ENCODE measurements at places on chromosomes 11 and 22.

DNA sequence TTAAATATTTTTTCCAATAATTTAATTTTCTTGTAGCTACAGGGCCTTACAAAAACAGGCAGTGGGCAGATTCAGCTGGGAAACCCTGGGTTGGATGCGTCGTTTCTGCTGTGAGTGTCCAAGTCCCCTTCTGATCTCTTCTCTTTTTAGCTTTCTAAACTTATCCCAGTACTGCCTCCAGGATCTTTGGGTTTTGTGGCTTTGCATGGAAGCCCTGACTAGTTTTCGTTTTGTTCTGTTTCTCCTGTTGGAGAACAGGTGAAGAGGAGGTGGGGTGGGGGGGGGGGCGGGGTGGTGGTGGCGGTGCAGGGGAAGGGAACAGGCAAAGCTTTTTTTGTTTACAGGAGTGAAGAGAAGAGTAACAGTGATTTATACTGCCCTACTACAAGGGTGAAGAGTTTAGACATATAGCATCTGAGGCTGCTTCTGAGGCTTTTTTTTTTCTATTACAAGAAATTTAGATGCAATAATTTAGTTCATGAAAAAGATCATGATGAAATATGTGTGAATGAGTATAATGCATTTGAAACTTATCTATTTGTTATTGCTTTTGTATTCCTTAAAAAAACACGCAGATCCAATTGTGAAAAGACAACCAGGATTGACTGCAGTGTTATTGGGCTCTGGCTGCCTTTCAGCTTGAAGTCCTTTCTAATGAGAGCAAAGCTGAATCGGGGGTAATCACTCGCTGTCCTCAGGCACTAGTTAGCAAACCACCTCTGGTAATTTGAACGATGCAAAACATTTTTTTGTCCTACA lies 142.9 kb downstream of the NCAM1 start:
- no peak overlapping the region for H3K4me3 ChIP-seq
- no peaks in the 10 kb centered on the region for H3K36me3 ChIP-seq
- no peak for DNase-seq
- no peaks in the 10 kb centered on the region for H3K4me1 ChIP-seq
- no peak overlapping the region for H3K27ac ChIP-seq
- no peaks in the 10 kb centered on the region for H3K27me3 ChIP-seq

- no peaks in the 10 kb centered on the region for H3K27me3 ChIP-seq
- no peaks in the 10 kb centered on the region for H3K36me3 ChIP-seq
- no peak for DNase-seq
- no peaks in the 10 kb centered on the region for H3K4me1 ChIP-seq
- H3K27ac ChIP-seq = no peak overlapping the region
- no peak overlapping the region for H3K4me3 ChIP-seq
Measured at GRCh38 chr11:37748641-37749040, 1150.6 kb upstream of the RAG2 start.

DNA sequence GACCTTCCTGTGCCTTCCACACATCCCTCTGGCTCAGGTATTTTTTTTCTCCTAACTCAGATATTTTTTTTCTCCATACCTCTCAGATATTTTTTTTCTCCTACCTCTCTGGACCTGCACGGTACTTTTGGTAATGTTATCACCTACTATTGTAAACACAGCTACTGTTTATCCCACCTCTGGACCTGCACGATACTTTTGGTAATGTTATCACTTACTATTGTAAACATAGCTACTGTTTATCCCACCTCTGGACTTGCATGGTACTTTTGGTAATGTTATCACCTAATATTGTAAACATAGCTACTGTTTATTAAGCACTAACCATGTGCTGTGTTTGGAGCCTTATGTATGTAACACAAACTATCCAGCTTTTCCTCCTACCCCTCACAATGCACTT lies 12.1 kb upstream of the UPB1 start:
- no peak for DNase-seq
- no peaks in the 10 kb centered on the region for H3K36me3 ChIP-seq
- H3K27me3 ChIP-seq = no peaks in the 10 kb centered on the region
- no peak overlapping the region for H3K27ac ChIP-seq
- H3K4me3 ChIP-seq = no peak overlapping the region

DNA sequence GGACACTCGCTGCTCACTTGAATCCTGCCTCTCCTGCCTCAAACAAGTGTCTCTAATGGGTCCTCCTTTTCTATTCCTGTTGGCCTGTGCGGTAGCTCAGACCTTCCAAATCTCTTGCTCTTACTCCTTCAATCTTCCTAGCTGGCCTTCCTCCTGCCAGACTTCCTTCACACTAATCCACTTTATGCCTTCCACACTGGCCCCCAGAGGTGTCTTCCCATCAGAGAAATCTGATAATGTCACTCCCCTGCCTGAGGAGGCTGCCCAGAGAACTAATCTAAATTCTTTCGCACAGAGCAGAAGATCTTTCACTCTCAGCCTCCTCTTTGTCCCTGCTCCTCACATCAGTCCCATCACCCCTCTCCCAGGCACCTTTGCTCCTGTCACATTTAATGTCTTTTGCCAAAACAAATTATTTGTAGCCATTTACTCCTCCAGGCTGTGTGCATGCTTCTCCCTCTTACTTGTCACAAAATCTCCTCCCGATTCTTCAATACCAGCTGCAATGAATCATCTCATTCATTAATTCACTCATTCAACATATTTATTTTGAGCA lies 175.7 kb downstream of the MAML2 start:
- no peaks in the 10 kb centered on the region for H3K36me3 ChIP-seq
- no peak overlapping the region for H3K4me3 ChIP-seq
- peaks cover 46% of the 10 kb centered on the region for H3K4me1 ChIP-seq
- no peaks in the 10 kb centered on the region for H3K27me3 ChIP-seq
- peak overlapping the region; percentile 50 for H3K27ac ChIP-seq

GRCh38 chr11:64357446-64357845 lies 1.5 kb upstream of the RPS6KA4 start:
- no peak for DNase-seq
- H3K4me3 ChIP-seq = no peak overlapping the region
- H3K27me3 ChIP-seq = no peaks in the 10 kb centered on the region
- H3K27ac ChIP-seq = peak overlapping the region; percentile 91
- H3K4me1 ChIP-seq = peaks cover 42% of the 10 kb centered on the region
- no peaks in the 10 kb centered on the region for H3K36me3 ChIP-seq

GRCh38 chr11:121206810-121207209 lies 85.8 kb upstream of the SC5D start:
- H3K4me3 ChIP-seq = no peak overlapping the region
- H3K27ac ChIP-seq = no peak overlapping the region
- no peak for DNase-seq
- H3K36me3 ChIP-seq = no peaks in the 10 kb centered on the region
- peaks cover 9% of the 10 kb centered on the region for H3K4me1 ChIP-seq
- no peaks in the 10 kb centered on the region for H3K27me3 ChIP-seq

DNA sequence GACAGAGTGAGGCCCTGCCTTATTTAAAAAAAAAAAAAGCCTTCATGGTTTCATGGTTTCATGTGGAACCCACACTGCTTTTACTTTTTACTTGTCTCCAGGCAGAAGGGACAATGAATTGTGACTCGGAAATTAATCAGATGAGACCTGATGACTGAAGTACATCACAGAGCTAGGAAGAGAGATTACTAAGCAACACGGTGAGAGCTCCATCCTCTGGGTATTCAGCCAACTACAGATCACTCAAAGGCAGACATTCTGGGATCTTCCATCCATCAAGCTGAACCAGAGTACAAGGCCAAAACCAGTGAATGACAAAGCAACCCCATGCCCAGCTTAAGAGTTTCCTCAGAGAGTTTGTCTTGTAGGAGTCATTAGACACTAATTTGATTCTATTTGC lies 433.2 kb downstream of the SOX6 start:
- no peak overlapping the region for H3K4me3 ChIP-seq
- H3K27ac ChIP-seq = no peak overlapping the region
- H3K4me1 ChIP-seq = no peaks in the 10 kb centered on the region

GRCh38 chr11:43845816-43846215 lies 34.8 kb upstream of the ALKBH3 start:
- H3K27me3 ChIP-seq = no peaks in the 10 kb centered on the region
- no peak overlapping the region for H3K4me3 ChIP-seq
- H3K27ac ChIP-seq = no peak overlapping the region
- peaks cover 2% of the 10 kb centered on the region for H3K36me3 ChIP-seq
